ENCODE measurements at places on chromosomes 3 and 15. TPM values are rescaled to one million over a fixed set of nuclear protein-coding genes. Genes with fewer than 3 reads are reported as not detected.

GRCh38 chr3:5423076-5423475 is 235.6 kb downstream of the EDEM1 start:
- no peaks in the 10 kb centered on the region for H3K27me3 ChIP-seq
- H3K27ac ChIP-seq, result no peak overlapping the region
- H3K4me3 ChIP-seq, result no peak overlapping the region
- no peak for DNase-seq

DNA sequence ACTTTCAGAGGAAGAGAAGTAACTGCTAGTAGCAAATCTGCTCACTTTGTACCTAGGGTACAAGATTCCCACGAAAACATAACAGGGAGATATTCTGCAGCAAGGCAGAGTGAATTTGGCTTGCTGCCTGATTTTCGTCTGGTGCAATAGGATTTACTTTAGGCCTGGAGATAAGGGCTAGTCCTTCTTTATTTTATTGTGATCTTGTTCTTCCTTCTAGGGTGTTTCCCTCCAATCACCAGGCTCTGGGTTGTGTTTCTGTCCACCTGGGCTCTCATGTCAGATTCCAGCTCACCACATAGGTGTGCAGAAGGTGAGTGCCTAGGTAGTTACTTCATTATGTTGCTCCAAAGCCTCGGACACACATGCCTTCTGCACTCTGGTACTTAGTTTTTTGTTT is 211.8 kb upstream of the RGMA start:
- H3K27me3 ChIP-seq, result no peaks in the 10 kb centered on the region
- no peak overlapping the region for H3K4me3 ChIP-seq

DNA sequence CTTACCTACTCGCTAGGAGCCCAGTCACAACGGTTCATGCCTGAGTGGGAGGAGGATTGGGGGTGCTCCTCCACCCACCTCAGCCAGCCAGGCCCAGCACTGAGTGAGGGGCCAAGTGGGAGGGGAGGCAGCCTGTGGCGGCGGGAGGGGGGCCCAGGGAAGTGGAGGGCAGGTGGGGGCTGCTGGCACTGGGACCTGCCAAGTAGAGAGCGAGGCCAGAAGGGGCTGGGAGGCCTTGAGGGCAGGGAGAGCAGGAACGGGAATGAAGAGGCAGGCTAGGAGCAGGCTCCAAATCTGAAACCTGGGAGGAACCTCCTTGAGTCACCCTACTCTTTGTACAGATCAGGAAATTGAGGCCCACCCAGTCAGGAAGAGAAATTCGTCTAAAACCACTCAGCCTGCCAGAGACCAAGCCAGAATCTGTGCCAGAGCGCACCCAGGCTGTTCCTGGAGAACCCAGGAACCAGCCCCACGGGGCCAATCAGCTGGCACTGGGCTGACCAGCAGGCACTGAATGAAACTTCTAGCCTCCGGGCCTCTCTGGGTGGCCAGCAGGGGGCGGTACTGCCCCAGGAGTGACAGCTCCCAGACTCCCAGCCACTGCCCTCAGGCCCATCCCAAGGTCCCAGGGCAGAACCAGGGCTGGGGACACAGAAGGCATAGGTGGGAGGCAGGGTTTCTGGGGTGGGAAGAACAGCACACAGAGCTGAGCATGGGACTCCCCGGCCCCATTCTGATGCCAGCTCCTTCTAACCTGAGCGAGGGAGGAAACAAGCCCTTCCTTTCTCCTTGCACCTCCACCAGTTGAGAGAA is 14.8 kb upstream of the CYP11A1 start:
- H3K36me3 ChIP-seq, result no peaks in the 10 kb centered on the region
- no peak overlapping the region for H3K27ac ChIP-seq
- H3K27me3 ChIP-seq, result no peaks in the 10 kb centered on the region
- no peak overlapping the region for H3K4me3 ChIP-seq

The CCR2 gene
- 3.3 TPM for total RNA-seq

DNA sequence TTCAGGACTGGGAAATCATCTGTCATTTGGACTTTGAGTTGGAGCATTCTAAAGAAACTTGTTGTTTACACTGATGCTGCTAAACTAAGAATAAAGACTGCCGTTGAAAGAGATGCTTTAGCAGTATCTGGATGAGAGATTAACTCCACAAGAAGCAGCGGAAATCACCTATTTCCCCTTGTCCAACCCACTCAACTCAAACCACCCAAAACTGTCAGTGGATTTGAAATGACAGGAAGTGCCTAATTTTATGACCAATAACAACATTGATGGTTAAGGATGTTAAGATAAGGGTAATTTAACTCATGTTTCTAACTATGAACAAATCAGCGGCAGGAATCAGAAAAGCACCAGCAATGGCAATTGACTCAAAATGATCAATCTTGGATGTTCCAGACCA is 110.8 kb upstream of the NR2F2 start:
- H3K4me1 ChIP-seq, result no peaks in the 10 kb centered on the region
- H3K27ac ChIP-seq, result no peak overlapping the region
- H3K4me3 ChIP-seq, result no peak overlapping the region
- H3K27me3 ChIP-seq, result no peaks in the 10 kb centered on the region

The PGBD4 gene
- 0.98 TPM for total RNA-seq

- no peak overlapping the region for H3K4me3 ChIP-seq
- H3K36me3 ChIP-seq, result no peaks in the 10 kb centered on the region
- no peaks in the 10 kb centered on the region for H3K27me3 ChIP-seq
- H3K27ac ChIP-seq, result no peak overlapping the region
- no peak for DNase-seq
- no peaks in the 10 kb centered on the region for H3K4me1 ChIP-seq
Observed at GRCh38 chr15:31857194-31857593, 173.1 kb upstream of the CHRNA7 start.

GRCh38 chr3:115245438-115245837 is 98.3 kb upstream of the ZBTB20 start:
- no peak for DNase-seq
- H3K4me1 ChIP-seq, result no peaks in the 10 kb centered on the region
- no peak overlapping the region for H3K4me3 ChIP-seq
- no peaks in the 10 kb centered on the region for H3K36me3 ChIP-seq
- no peaks in the 10 kb centered on the region for H3K27me3 ChIP-seq

DNA sequence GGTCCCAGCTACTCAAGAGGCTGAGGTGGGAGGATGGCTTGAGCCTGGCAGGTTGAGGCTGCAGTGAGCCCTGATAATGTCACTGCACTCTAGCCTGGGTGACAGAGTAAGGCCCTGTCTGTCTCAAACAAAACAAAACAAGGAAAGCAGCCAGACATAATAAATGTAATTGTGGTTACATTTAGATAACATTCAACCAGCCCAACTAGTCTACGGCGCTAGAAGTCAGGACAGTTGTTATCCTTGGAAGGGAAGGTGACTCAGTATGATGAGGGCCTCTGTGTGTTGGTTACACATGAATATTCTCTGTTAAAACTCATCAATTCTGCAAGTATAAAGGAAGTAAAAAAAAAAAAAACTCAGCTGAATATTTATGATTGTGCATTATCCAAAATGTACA is 27.0 kb upstream of the CSPG5 start:
- H3K4me3 ChIP-seq, result no peak overlapping the region
- no peaks in the 10 kb centered on the region for H3K27me3 ChIP-seq

GRCh38 chr15:66505430-66505811 is 295 bp downstream of the ZWILCH start:
- peaks cover 23% of the 10 kb centered on the region for H3K4me1 ChIP-seq
- H3K27ac ChIP-seq, result peak overlapping the region; percentile 87
- no peaks in the 10 kb centered on the region for H3K27me3 ChIP-seq
- peak overlapping the region; percentile 94 for H3K4me3 ChIP-seq

- H3K27ac ChIP-seq, result no peak overlapping the region
- no peaks in the 10 kb centered on the region for H3K4me1 ChIP-seq
- no peaks in the 10 kb centered on the region for H3K36me3 ChIP-seq
- no peak overlapping the region for H3K4me3 ChIP-seq
- no peak for DNase-seq
Observed at GRCh38 chr3:79766496-79767193, 1.2 kb downstream of the ROBO1 start.

The TTC14 gene
- 34.5 TPM for total RNA-seq

The GOLGA8S gene
- total RNA-seq, result 0.25 TPM
